ENCODE measurements at places on chromosomes 5 and 9.

- DNase-seq = no peak
Observed at GRCh38 chr9:30579810-30580209, 1804.6 kb upstream of the ACO1 start.

GRCh38 chr9:119662329-119662728 is 293.1 kb upstream of the BRINP1 start:
- DNase-seq = no peak

- no peak for DNase-seq
Observed at GRCh38 chr5:110663525-110663924, 62.9 kb downstream of the TMEM232 start.

DNA sequence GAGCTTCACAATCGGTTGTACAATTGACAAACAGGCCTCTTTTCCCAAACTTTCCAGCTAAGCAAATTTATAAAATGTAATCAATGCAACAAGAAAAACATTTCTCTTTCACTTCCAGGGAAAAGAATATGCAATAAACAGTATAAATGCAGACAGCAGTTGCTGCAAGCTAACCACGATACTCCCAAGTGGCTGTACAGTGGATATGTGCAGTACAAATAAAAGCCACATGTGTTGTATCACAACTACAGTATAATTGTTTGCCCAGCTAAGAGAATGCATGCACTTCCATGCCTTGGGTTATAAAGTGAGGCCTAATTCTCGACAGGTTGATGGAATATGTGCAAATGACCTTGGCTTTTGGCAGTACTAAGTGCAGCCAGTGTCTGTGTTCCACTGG is 16.7 kb upstream of the PDCL start:
- DNase-seq = no peak

DNA sequence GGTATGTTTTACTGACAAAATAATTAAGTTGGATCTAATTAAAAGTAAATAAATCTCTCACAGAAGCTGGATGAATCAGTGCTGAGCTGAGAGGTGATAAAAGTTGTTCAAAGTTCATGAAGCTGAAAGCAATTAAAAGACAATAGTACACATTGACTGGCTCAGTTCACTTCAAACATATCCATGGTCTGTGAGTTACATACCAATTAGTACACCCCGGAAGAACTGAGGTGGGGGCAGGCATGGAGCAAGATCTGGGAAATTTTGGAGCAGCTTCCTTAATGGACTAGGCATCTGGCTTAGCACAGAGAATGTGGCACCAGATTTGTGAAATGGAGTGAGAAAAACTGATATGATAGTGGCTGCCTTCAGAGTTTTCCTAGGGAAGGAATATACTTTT is 152.7 kb downstream of the ATP10B start:
- no peak for DNase-seq

- no peak for DNase-seq
Observed at GRCh38 chr5:2141254-2142000, 258.7 kb upstream of the IRX4 start.

DNA sequence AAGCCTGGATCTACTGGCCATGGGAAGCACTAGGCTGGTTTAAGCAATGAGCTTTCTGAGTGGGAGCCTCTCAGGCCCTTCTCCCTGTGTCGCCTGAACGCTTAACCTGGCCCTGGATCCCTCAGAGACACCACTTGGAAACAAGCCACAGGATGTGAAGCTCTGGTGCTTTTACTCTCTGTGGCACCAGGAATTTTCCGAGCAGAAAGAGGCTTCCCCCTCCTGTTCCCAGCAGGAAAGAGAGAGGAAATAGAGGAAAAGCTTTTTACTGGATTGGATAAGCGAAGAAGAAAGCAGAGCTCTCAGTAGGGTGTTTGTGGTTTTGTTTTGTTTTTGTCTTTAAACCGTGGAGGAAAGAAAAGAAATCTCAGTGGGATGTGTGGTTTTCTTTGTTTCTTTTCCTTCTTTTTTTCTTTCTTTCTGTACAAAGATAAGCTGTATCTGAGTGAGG is 34.5 kb downstream of the COL15A1 start:
- no peak for DNase-seq
